ENCODE measurements at places on chromosomes 4 and X.

GRCh38 chrX:7889135-7889534 lies 38.1 kb downstream of the PNPLA4 start:
- DNase-seq = no peak

DNA sequence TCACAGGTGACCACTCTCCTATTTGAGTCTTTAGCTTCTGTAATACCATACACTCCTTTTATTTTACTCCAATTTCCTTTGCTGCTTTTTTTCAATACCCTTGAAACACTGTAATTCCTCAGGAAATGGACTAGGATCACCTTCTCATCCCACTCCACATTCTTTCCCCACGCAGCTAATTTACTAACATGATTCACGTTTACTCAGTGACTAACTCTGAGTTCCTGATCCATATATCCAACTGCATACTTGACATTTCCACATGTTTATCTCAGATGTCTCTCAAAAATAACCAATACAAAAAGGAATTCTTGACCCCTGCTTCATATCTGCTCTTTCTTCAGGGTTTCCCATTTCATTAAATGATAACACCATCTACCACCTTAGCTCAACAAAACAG lies 19.9 kb downstream of the RPS6KA6 start:
- no peak for DNase-seq

GRCh38 chr4:123379392-123379791 lies 17.2 kb upstream of the SPRY1 start:
- DNase-seq = no peak

DNA sequence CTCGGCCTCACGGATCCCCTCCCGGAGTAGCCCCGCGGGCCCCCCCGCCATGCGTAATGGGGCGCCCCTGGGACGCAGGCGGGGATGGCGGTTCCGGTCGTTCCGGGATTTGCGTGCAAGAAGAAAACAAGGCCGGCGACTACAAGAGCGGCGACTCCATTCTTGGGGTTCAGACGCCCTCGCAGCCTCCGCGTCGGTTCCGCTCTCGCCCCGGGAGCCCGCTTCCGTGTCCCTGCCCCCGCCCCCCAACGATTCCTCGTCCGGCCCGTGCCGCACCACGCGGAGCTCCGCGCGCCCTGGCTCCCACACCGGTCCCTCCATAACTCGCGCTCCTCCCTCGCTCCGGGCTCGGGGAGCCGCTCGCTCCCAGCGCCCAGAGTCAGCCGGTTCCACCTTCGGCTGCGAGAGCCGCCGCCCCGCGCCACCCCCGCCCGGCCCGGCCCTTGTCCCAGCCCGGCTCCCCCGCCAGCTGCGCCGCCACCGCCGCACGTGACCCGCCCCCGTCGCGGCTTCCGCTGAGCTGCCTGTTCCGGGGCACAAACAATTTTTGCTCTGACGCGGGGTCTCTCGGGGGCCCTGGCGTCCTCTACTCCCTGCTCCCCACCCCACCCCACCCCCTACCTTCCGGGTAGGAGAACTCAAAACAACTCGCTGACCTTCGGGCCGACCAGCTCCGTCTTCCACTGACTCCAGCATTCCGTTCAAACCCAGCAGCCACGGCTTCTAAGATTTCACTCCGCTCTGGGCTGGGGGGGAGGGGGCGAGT lies 78.8 kb upstream of the BCOR start:
- DNase-seq = no peak

- DNase-seq = no peak
Observed at GRCh38 chr4:26150948-26151347, 169.9 kb upstream of the RBPJ start.

GRCh38 chr4:26687728-26688127 lies 103.8 kb downstream of the TBC1D19 start:
- DNase-seq = peak; percentile 89

DNA sequence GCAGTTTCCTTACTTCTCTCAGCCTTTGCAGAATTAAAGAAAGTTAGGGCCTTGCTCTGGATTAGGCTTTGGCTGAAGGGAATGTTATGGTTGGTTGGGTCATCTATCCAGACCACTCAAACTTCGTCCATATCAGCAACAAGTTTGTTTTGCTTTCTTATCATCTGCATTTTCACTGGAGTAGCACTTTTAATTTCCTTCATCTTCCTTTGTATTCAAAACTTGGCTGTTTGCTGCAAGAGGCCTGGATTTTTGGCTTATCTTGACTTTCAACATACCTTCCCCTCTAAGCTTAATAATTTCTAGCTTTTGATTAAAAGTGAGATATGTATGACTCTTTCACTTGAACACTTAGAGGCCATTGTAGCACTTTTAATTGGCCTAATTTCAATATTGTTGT lies 126.7 kb upstream of the CENPE start:
- no peak for DNase-seq

GRCh38 chrX:40383969-40384368 lies 196.8 kb upstream of the ATP6AP2 start:
- DNase-seq = no peak

- DNase-seq = no peak
Observed at GRCh38 chr4:154478128-154478527, 13.5 kb downstream of the DCHS2 start.

- DNase-seq = no peak
Observed at GRCh38 chrX:123685232-123685631, 47.6 kb downstream of the THOC2 start.

- no peak for DNase-seq
Observed at GRCh38 chr4:109183931-109184490, 118.4 kb downstream of the COL25A1 start.

- peak; percentile 82 for DNase-seq
Observed at GRCh38 chr4:1323635-1324442, 23.2 kb upstream of the UVSSA start.

GRCh38 chr4:153221783-153222706 lies 17.8 kb downstream of the TRIM2 start:
- peak; percentile 57 for DNase-seq

- DNase-seq = no peak
Observed at GRCh38 chr4:60709061-60709460, 491.1 kb upstream of the ADGRL3 start.

DNA sequence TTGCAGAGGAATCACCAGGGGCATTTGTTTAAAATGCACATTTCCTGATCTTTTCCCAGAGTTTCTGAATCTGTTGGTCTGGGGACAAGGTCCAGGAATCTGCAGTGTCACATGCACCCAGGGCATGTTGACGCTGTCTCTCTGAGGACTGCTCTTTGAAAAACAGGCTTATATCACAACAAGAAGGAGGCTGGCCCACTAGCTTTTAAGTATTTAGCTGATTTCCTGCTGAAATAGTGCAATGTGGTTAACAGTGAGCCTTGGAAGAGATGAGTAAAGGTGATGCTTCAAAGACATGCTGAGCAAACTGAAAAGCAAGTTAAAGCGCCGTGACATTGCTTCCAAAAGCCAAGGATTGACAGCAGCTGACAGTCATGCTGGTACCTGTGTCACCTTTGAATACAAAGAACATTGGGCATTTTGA lies 18.6 kb upstream of the SEPSECS start:
- DNase-seq = no peak

DNA sequence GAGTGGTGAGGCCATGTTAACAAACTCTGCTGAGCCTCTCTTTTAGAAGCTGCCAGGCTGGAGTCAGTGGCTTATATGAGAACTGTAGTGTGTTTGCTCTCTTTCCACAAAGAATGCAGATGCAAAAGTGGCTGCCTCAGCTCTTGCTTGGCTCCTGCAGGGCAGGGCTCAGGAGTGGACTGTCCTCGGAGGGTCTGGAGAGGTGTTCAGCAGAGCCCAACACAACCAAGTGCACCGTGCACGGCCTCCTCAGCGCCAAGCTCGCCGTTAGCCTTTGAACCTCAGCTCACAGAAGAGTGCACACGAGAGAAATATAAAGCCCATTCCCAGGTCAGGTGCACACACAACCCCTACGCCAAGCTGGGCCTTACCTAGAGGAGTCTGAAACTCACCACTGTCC lies 82.8 kb downstream of the C4orf51 start:
- no peak for DNase-seq

- DNase-seq = no peak
Observed at GRCh38 chrX:10821293-10821692, 200.9 kb upstream of the MID1 start.

GRCh38 chr4:102143433-102143832 lies 201.8 kb downstream of the SLC39A8 start:
- no peak for DNase-seq

DNA sequence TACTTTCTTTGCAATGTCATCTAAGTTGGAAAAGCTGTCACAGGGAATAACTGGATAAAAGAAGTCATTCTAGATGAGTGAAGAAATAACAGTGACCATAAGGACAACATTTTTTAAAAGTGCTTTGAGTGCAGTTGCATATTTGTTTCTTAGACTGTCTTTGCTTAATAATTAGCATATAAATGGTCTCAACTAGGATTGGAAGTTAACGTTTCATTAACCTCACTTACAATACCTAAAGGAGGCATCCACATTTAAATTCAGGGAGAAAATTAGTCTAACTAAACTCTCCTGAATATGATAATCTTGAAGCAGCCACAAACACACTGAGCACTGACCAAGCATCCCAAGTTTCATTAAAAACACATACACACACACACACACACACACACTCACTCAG lies 780.7 kb downstream of the PCDH18 start:
- no peak for DNase-seq

GRCh38 chr4:54100595-54101189 lies 729 bp downstream of the GSX2 start:
- DNase-seq = no peak

DNA sequence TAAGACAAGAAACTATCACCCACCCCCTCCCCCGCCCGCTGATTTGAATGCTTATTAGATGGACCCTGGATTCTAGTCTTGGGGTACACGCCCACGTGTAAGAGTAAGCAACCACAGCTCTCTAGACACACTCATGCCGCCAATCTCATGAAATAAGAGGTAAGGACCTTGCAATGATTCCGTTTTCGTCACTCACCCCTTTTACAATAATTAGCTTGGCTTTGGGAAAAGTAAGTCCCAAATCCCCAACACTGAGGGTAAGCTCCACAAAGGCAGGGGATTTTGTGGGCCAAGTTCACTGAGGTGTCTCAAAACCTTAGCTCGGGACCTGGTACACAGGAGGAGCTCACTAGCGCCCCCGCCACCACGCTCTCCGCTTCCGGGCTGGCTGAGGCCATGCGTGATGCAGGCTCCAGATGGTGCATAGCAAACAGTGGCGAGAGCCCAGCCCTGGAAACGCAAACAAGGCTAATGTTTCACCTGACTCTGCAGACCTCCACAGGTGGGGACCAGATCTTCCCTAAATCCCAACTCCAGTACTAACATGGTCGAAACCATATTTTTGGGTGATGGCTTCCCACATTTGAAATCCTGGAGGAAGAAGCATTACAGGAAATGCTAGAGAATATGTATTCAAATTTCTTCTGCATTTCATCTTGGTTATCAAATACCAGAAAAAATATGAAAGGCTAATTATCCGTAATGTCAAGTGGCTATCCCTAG lies 4.1 kb downstream of the PLAC8 start:
- no peak for DNase-seq

DNA sequence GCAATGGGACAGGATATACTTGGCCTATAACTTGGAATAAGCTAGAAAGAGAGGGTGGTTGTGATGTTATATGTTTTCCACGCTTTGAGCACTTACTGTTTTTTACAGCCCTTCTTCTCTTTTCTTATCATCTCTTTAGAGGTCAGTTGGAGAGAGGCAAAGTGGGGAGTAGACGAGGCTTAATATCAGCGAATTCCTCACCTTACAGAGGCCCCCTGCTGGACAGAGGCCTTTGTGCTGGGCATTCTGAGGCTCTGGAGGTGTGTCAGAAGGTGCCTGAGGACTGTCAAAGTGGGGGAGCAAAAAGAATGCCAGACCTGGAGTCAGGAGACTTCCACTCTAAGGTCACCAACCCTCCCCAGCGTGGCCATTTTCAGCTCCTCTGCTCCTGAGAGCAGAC lies 42.5 kb downstream of the MAMLD1 start:
- no peak for DNase-seq

GRCh38 chr4:150573534-150573933 lies 8.4 kb upstream of the MAB21L2 start:
- no peak for DNase-seq

DNA sequence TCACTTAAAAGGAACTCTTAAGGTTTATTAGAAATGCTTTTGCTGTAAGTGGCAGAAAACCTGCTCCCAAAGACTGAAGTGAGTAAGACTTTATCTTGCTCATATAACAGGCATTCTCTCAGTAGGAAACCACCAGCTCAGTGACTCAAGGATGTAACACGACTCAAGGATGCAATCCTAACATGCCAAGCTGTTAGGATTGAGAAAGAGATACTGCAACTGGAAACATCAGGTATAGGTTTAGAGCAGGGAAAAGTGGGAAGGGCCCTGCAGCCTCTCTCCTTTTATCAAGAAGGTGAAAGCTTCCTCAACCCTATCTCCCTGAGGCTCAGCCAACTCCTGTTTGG lies 11.9 kb upstream of the SLC9A7 start:
- peak; percentile 78 for DNase-seq

DNA sequence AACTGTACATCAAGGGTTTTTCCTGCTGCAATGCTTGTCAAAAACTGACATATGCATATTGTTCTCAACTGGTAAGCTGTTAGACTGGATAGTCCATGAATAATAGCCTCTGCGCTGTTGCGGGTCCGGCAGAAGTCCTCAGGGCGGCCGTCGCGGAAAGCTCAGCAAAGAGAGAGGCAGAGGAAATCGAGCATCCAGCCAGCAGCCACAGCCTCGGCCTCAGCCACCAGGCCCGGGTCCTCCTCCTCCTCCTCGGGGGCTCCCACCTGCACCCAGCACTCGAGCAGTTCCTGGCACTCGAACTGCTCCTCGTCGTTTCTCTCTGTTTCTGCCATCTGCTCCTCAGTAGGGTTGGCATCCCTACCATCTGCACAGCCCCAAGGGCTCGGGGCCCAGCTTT lies 53.7 kb downstream of the UPRT start:
- no peak for DNase-seq

DNA sequence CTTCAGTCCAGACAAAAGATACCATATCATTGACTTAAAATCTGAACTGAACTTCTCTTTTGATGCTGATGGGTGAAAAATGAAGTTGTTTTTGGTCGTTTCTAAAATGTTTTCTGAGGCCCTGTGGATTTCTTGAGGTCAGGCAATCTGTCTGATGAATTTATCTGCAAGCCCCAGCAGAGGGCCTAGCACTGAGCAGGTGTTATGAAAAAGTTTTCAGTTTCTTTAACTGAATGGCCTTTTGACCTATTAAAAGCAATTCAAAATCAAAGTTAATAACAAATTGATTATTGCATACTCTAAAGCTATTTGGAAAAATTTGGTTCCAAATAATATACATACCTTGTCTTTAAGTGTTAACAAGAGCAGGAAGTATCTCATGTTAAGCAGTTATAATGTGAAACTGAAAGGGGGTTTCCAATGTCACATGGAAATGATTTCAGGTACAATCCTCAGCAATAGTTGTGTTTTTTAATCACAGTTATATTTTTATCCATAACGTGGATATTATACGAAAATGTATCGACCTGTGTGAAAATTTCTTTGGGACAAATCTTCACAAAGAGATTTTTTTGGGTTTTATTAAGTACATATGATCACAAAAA lies 285.0 kb downstream of the SPANXN1 start:
- no peak for DNase-seq

- no peak for DNase-seq
Observed at GRCh38 chr4:8832113-8832915, 39.3 kb downstream of the HMX1 start.

DNA sequence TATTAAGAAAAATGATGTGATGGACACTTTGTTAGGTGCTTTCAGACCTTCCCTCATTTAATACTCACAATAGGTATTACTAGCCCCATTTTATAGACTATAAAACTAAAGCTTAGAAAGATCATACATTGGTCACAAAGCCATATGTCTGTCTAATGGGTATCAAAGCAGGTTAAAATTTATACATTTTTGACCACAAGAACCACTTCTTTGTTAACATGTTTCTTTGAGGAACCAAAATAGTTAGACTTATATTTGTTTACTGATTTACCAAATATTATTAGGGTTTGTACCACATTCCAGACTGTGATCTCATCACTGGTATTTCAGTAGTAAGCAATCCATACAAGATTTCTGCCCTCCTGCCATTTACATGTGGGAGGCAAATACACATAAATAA lies 363.3 kb downstream of the NAF1 start:
- no peak for DNase-seq

Measured in GM04503 (cell line).